ENCODE measurements at places on chromosomes 7 and 10. TPM values are rescaled to one million over a fixed set of nuclear protein-coding genes. Genes with fewer than 3 reads are reported as not detected.

GRCh38 chr10:79140855-79141254 lies 72.1 kb downstream of the ZMIZ1 start:
- H3K27me3 ChIP-seq: peaks cover 19% of the 10 kb centered on the region
- no peaks in the 10 kb centered on the region for H3K36me3 ChIP-seq

DNA sequence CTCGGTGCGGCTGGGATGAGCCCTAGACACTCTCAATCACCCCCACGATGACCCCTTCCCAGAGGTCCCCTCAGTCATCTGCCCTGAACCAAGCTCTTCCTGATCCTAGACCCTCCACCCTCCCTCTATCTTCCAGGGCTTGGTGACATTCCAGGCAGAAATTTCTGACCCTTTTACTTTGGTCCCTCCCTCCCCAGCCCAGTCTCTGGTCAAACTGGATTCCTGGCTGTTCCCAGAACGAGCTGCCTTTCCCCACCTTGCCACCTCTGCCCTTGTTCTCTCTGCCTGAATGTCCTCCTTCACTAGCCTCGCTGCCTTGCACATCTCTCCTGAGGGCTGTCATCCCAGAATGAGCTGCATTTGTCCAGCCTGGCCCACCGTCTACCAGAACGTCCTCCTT lies 1.3 kb upstream of the CLDN4 start:
- peaks cover 4% of the 10 kb centered on the region for H3K27me3 ChIP-seq
- H3K4me1 ChIP-seq: peaks cover 9% of the 10 kb centered on the region
- peak overlapping the region; percentile 33 for H3K27ac ChIP-seq
- H3K36me3 ChIP-seq: no peaks in the 10 kb centered on the region
- H3K4me3 ChIP-seq: no peak overlapping the region

DNA sequence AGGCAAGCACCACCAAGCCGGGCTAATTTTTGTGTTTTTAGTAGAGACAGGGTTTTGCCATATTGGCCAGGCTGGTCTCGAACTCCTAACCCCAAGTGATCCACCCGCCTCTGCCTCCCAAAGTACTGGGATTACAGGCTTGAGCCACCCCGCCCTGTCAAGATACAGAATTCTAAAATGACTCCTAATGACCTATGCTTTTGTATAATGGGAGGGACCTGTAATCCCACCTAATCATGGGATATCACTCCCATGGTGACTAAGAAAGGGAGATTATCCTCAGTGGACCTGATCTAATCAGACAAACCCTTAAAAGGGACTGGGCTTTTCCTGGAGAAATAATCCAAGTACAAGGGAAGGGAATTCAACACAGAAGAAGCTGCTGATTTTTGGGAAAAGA lies 28.8 kb downstream of the SAMD8 start:
- no peak overlapping the region for H3K27ac ChIP-seq
- H3K27me3 ChIP-seq: peaks cover 2% of the 10 kb centered on the region
- no peak for DNase-seq
- no peaks in the 10 kb centered on the region for H3K36me3 ChIP-seq
- peaks cover 2% of the 10 kb centered on the region for H3K4me1 ChIP-seq
- H3K4me3 ChIP-seq: no peak overlapping the region

- H3K4me1 ChIP-seq: peaks cover 2% of the 10 kb centered on the region
- no peak for DNase-seq
- H3K27ac ChIP-seq: no peak overlapping the region
- H3K27me3 ChIP-seq: peaks cover 2% of the 10 kb centered on the region
- no peaks in the 10 kb centered on the region for H3K36me3 ChIP-seq
- H3K4me3 ChIP-seq: no peak overlapping the region
Measured at GRCh38 chr10:106027240-106027639, 1137.3 kb downstream of the SORCS1 start.

- H3K27me3 ChIP-seq: peaks cover 13% of the 10 kb centered on the region
- peak within 1 kb of the TSS; percentile 84 for H3K4me3 ChIP-seq
- H3K4me1 ChIP-seq: peaks cover 25% of the 10 kb centered on the region
- peak within 1 kb of the TSS; percentile 68 for H3K27ac ChIP-seq
- peak; percentile 93 for DNase-seq
Measured at GRCh38 chr7:76201732-76202665, at the start of gene SRRM3. Gene SRRM3 (plus strand): TSS chr7:76201896. CDS start chr7:76235067, 33,171 bp downstream.

- H3K27ac ChIP-seq: no peak overlapping the region
- H3K27me3 ChIP-seq: no peaks in the 10 kb centered on the region
- no peak overlapping the region for H3K4me3 ChIP-seq
Measured at GRCh38 chr10:66192162-66192831, 733.5 kb upstream of the LRRTM3 start.

DNA sequence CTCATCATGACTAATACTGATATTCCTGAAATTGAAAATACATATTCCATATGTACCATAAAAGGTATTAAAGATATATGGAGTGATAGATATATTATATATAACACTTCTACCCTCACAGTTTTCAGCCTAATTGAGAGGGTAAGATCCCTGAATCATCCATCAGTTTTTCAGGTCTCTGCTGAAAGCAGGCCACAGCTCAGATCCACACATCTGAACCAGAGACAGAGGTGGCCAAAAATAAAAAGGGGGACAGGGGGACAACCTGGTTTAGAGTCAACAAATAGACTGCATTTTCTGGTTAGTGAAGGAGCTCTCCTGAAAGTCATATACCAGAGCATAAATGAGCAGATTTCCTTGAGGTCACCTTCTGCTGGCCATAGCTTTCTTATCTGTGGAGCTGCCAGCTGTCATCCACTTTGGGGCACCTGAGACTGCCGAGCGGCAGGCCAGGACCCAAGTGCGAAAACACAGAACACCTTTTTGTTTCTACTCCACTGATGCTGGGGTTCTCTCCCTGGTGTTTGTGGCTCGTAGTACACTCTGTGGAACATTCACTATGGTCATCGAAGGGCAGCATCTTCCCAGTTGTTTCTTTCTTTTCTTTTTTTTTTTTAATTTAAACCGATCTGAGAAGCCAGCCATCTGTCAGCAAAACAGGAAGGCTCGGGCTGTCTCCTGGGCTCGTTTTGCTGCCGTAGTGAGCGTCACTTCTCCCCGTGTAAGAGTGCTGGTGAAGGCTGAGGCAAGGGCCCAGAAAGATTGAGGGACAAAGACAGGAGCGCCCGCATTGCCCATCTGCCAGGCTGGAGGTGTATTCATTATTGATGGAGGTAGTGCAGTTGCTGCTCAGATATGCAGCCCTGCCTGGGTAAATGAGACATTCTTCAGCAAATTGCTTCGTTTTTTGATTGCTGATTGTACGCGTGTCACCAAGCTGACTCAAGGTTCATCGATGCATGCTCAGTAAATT lies 13.5 kb downstream of the IKZF1 start:
- peaks cover 8% of the 10 kb centered on the region for H3K4me1 ChIP-seq
- H3K36me3 ChIP-seq: no peaks in the 10 kb centered on the region
- no peak overlapping the region for H3K4me3 ChIP-seq
- H3K27me3 ChIP-seq: no peaks in the 10 kb centered on the region

GRCh38 chr10:31920538-31920937 lies 8.1 kb downstream of the ARHGAP12 start:
- no peaks in the 10 kb centered on the region for H3K36me3 ChIP-seq
- H3K4me1 ChIP-seq: peaks cover 5% of the 10 kb centered on the region
- H3K27me3 ChIP-seq: peaks cover 1% of the 10 kb centered on the region
- no peak for DNase-seq
- H3K27ac ChIP-seq: no peak overlapping the region

- H3K27me3 ChIP-seq: peaks cover 1% of the 10 kb centered on the region
- H3K4me3 ChIP-seq: no peak overlapping the region
- DNase-seq: no peak
- no peak overlapping the region for H3K27ac ChIP-seq
- peaks cover 16% of the 10 kb centered on the region for H3K36me3 ChIP-seq
Measured at GRCh38 chr7:44415047-44415446, 75.4 kb downstream of the NUDCD3 start.

DNA sequence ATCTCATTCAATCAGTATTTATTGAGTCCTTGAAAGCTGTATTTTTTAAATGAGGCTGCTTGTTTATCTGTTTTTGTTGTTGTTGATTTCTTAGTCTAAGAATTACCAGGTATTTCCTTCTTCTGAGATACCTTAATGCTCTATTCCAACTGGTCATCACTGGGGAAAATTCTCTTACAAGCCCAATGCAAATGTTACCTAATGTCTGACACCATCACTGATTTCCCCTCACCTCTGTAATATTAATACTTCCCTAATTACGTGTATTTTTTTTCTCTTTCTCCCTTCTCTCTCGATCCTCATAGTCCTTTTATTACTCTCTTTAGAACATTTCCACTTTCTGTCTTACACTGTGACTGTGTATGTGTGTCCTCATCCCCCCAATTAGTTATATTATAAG lies 13.9 kb downstream of the HDAC9 start:
- H3K27ac ChIP-seq: peak overlapping the region; percentile 79
- no peak for DNase-seq
- H3K4me3 ChIP-seq: peak overlapping the region; percentile 61
- H3K36me3 ChIP-seq: no peaks in the 10 kb centered on the region
- H3K27me3 ChIP-seq: no peaks in the 10 kb centered on the region
- H3K4me1 ChIP-seq: peaks cover 44% of the 10 kb centered on the region

- H3K27ac ChIP-seq: peak overlapping the region; percentile 88
- no peak for DNase-seq
- H3K36me3 ChIP-seq: no peaks in the 10 kb centered on the region
Measured at GRCh38 chr7:114084002-114084471, 165.2 kb upstream of the PPP1R3A start.

GRCh38 chr10:32943854-32944661 lies 14.0 kb downstream of the ITGB1 start:
- DNase-seq: peak; percentile 27
- no peaks in the 10 kb centered on the region for H3K36me3 ChIP-seq
- peak overlapping the region; percentile 59 for H3K27ac ChIP-seq
- no peak overlapping the region for H3K4me3 ChIP-seq
- peaks cover 5% of the 10 kb centered on the region for H3K27me3 ChIP-seq

DNA sequence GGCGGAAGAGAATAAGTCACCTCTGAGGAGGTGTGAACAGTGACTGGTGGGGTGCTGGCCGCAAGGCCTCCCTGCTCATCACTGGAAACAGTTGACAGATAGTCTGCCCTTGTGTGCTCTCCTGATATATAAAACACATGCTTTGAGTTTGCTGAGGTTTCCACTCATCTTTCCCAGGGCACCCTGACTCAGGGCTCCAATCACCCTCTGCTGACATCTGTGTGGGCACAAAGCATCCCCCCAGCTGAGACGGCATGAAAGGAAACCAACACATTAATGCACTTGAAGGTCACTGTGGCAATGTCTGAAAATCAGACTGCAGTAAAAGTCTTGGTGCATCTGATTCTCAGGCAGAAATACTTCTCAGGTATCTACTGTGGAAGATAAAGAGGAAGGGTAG lies 49.8 kb downstream of the EPDR1 start:
- peaks cover 2% of the 10 kb centered on the region for H3K4me1 ChIP-seq
- no peak overlapping the region for H3K27ac ChIP-seq
- H3K27me3 ChIP-seq: no peaks in the 10 kb centered on the region

GRCh38 chr7:87345962-87346371 lies 503 bp downstream of the CROT start:
- peaks cover 12% of the 10 kb centered on the region for H3K36me3 ChIP-seq
- no peak for DNase-seq
- peak overlapping the region; percentile 98 for H3K4me3 ChIP-seq
- peaks cover 6% of the 10 kb centered on the region for H3K4me1 ChIP-seq

- DNase-seq: no peak
- H3K27ac ChIP-seq: no peak overlapping the region
- no peaks in the 10 kb centered on the region for H3K27me3 ChIP-seq
- no peak overlapping the region for H3K4me3 ChIP-seq
Measured at GRCh38 chr10:22427101-22427500, 81.8 kb downstream of the SPAG6 start.

- no peaks in the 10 kb centered on the region for H3K4me1 ChIP-seq
- H3K27me3 ChIP-seq: no peaks in the 10 kb centered on the region
- H3K27ac ChIP-seq: no peak overlapping the region
- no peak for DNase-seq
Measured at GRCh38 chr10:29157321-29157720, 131.5 kb upstream of the LYZL1 start.

DNA sequence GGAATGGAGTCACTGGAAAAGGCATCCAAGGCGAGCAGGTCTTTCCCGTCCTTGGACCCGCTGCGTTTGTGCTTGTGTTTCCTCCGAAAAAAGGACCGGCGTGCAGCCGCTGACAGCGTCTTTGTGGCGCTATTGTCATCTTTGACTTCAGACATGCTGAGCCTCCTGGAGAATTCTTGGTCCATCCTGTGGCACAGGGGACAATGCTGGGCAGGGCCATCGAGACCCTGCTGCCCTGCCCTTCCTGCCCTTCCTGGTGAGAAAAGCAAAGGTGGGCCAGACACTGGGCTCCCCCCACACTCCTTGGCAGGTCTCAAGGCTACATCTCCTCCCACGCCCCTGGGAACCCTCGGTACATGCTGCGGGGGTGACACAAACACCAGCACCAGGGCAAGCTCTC lies 120.9 kb downstream of the DLG5 start:
- no peaks in the 10 kb centered on the region for H3K27me3 ChIP-seq
- H3K4me3 ChIP-seq: no peak overlapping the region
- H3K4me1 ChIP-seq: peaks cover 5% of the 10 kb centered on the region
- DNase-seq: no peak
- H3K36me3 ChIP-seq: peaks cover 7% of the 10 kb centered on the region

- no peak overlapping the region for H3K4me3 ChIP-seq
- H3K36me3 ChIP-seq: peaks cover 19% of the 10 kb centered on the region
- no peaks in the 10 kb centered on the region for H3K27me3 ChIP-seq
- H3K4me1 ChIP-seq: no peaks in the 10 kb centered on the region
- no peak for DNase-seq
Measured at GRCh38 chr10:28457110-28457509, 75.8 kb upstream of the WAC start.

DNA sequence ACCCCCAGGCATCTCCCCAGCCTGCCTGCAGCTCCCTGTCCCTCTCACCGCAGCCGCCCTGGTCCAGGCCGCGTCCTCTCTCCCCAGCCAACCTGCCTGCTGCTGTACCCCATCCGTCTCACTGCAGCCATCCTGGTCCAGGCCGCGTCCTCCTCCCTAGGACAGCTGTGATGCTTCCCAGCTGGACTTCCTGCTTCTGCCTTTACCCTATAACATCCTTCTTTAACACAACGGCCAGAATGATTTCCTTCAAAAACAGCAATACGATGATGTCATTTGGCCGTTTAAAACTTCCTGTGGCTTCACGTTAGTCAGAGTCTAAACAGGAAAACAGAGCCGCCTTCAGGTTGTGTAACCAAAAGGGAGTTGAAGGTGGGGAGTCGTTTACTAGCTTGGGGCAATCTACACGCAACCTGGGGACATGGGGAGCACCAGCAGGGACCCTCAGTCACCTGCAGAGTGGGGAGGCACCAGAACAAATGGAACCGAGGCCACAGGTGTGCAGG lies 32.2 kb upstream of the ZFAND2A start:
- no peaks in the 10 kb centered on the region for H3K4me1 ChIP-seq
- H3K36me3 ChIP-seq: peaks cover 12% of the 10 kb centered on the region
- peaks cover 14% of the 10 kb centered on the region for H3K27me3 ChIP-seq
- no peak overlapping the region for H3K4me3 ChIP-seq

Gene ZC3HAV1
- 13.5 TPM for total RNA-seq

Gene ABCC2
- 0.39 TPM for total RNA-seq

Gene DNA2
- total RNA-seq: 9.9 TPM

Gene LRRC17
- total RNA-seq: 0.34 TPM

Gene ABI1
- total RNA-seq: 37.3 TPM

Gene SPDYE2
- not detected for total RNA-seq

Gene AGR2
- not detected for total RNA-seq

Gene TMEM184A
- 20.7 TPM for total RNA-seq

Gene C10orf53
- 0.25 TPM for total RNA-seq

Gene PDE6C
- not detected for total RNA-seq

Gene SPDYE16
- total RNA-seq: 0.20 TPM

All from glutamatergic neuron (in vitro differentiated cells).